ENCODE measurements at places on chromosomes 12 and 14.

- no peak for DNase-seq
Measured at GRCh38 chr14:26204366-26204727, 393.5 kb downstream of the NOVA1 start.

- DNase-seq, result no peak
Measured at GRCh38 chr14:68043752-68044151, 224.2 kb downstream of the RAD51B start.

- no peak for DNase-seq
Measured at GRCh38 chr12:17971850-17972249, 118.1 kb downstream of the RERGL start.

GRCh38 chr12:109910969-109911348, 10.9 kb downstream of the TCHP start:
- DNase-seq, result no peak

GRCh38 chr12:52848661-52849255, at the start of gene KRT78:
Gene KRT78, minus strand, starts transcription at chr12:52848994. Its CDS starts 64 bp downstream, at chr12:52848930.
- DNase-seq, result no peak

DNA sequence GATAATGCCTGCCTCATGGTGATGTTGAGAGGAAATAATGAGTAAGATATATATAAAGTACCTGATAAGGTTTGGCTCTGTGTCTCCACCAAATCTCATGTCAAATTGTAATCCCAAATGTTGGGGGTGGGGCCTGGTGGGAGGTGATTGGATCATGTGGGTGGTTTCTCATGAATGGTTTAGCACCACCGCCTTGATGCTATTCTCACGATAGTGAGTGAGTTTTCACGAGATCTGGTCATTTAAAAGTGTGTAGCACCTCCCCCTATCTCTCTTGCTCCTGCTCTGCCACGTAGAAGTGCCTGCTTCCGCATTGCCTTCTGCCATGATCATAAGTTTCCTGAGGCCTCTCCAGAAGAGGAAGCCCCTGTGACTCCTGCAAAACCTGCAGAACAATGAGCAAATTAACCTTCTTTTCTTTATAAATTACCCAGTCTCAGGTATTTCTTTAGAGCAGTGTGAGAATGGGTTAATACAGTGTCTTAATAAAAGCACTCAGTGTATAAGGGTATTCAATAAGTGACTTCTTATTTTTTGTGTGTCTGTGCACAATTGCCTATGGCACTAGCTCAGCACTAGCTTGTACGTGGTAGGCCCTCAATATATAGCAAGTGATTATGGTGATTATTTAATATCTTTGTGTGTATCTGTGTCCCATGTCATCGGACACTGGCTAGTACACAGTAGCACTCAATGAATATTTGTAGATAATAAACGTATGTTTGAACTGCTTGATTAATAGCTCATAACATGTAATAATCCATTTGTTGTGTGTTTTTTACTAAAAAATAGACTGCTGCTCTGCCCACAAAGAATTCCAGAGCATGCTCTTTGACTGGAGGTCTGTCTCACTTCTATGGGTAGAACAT, 138.1 kb upstream of the LMNTD1 start:
- no peak for DNase-seq

DNA sequence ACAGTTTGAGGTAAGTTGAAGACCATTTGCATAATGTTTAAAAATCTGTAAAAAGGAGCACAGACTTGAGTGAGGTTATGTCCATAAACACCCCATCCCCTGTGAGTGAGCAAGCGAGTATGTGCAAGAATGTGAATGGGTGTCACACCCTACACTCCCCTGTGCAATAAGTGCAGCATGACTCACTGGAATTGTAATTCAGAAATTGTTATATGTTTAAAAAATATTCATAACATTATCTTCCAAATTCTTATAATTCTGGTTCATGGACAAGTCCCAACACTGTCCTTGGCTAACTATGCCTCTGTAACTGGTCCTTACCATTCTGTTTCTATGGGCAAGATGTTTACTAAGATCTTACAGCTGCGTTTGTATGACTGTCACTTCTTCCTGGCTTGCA, 207.8 kb upstream of the FAR2 start:
- DNase-seq, result no peak

- no peak for DNase-seq
Measured at GRCh38 chr12:106140223-106140986, 1.7 kb upstream of the NUAK1 start.

GRCh38 chr14:71682337-71682736, 249.9 kb upstream of the RGS6 start:
- no peak for DNase-seq

DNA sequence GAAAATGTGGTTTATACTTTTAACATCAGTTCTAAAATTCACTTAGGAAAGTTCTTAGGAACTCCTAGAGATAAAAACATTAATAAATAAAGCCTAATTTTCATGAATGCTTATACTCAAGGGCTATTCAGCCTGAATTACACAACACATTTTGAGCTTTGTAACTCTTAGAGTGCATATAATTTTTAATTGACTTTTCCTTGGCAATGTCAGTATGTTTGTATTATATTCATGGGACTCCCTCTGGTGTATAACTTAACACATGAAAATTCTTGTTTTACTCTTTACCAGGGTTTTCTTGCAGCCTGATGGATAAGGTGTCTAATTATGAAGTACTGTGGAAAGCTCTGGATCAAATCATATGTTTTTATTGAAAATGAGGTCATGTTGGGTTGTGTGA, 150.6 kb upstream of the HMGA2 start:
- DNase-seq, result no peak
